Naive thymus-derived CD8-positive, alpha-beta T cell (primary cell): ENCODE measurements at places on chromosomes 3 and 15.

- DNase-seq = no peak
Measured at GRCh38 chr3:37601832-37602231, 259.8 kb upstream of the CTDSPL start.

DNA sequence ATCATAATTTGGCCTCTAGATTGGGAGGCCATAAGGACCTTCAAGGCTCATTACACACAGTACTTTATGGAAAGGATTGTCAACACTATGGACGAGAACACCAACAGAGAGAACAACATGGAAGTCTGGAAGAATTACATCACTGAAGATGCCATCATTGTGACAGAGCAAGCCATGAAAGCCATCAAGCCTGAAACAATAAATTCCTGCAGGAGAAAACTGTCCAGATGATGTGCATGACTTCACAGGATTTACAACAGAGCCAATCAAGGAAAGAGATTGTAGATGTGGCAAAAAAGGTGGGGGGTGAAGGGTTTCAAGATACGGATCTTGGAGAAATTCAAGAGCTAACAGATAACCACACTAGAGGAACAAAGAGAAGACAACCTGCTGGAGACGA is 15.9 kb downstream of the IL17RB start:
- no peak for DNase-seq

- no peak for DNase-seq
Measured at GRCh38 chr3:137468446-137468845, 295.7 kb upstream of the SOX14 start.

DNA sequence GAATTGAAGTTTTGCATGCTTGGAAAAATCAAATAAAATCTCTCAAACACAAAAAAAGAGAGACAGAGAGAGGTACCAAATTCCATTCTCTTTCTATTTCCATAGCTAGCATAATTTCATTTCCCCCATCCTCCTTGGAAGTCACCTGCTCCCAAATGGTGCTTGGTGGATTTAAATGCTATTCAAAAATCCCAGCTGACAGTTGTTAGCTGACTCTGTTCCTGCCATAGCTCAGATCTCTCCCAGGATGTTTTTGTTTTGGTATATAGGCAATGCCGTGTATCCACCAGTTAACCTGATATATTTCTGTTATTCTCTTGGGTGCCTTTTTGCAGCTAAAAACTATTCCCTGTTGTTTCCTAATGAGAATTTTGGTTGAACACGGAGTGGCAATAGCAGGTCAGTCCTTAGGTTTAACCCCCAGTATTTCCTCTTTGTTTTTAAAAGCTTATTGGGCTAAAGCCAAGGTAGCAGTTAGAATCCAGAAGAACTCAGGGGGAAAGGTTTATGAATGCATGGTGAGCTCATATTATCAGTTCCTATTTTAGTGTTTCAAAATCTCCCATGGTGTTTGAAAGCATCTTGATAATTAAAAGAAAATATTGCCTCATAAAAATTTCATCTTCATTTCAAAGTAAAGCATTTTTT is 240.0 kb upstream of the GBE1 start:
- DNase-seq = no peak

DNA sequence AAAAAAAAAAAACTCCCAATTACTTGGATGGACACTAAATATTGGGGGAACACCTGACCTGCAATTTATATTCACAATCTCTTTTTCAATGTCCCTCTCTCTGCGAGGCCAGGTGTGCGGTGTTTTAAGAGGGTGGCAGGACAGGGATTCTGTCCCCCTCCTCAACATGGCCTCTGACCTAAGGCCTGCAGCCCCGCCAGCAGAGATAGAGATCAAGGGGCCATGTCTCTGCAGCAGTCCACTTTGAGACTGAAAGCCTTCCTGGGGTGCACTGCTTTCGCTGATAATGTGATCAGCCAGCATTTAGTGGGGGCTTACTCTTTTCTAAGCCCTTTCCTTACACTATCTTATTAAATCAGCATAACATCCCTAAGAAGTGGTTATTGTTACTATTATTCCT is 419.9 kb downstream of the OCA2 start:
- no peak for DNase-seq

DNA sequence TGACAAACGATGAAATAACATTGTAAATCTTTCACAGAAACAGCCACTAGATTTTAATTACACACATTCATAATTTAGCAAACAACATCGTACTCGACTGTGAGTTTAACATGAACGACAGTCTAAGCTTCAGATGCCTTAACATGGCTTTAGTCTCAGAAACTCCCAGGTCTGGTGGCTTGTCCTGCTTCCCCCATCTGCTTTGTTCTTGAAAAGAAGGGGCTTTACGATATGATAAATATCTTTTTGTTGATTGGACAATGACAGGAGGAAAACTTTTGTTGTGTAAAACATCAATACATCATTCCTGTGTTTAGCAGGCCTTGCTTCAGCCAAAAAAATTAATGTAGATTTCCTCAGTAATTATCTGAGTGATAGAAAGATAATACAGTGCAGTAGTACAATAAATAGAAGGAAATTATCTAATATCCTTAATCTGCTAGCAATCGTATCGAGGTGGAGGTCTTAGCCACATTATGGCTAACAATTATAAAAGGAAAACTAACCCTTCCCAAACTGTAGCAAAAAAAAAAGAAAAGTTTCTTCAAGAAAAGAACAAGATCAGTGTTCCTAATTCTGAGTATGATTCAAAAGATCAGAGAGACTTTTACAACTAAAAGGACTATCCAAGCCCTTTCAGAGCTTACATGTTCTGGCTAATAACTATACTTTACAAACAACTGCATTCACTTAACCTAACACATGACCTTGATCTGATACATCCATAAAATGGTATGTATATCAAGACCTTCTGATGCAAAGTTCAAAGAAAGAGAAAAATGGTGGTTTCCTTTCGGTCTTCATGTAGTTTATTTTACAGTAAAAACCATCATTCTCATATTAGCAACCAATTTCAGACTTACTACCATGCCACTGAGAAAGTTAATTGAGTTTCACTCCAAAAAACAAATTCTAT is 535.7 kb downstream of the FOXP1 start:
- DNase-seq = no peak
